ENCODE measurements at places on chromosomes 12 and 14. TPM values are rescaled to one million over a fixed set of nuclear protein-coding genes. Genes with fewer than 3 reads are reported as not detected.
A peak's percentile ranks its signal among the peaks of the same experiment; 100 is the strongest.

The SERPINA3 gene
- 4.0 TPM for total RNA-seq

The KLRK1 gene
- 141 TPM for total RNA-seq

- DNase-seq, result no peak
These were observed 1322.3 kb upstream of the SEL1L start for GRCh38 chr14:82855912-82856391.

GRCh38 chr14:95222870-95223398, 65.6 kb upstream of the DICER1 start:
- no peak for DNase-seq

The CEP170B gene
- total RNA-seq, result 5.4 TPM

- DNase-seq, result no peak
These were observed 34.0 kb upstream of the CLMN start for GRCh38 chr14:95353664-95354063.

The RNF34 gene
- total RNA-seq, result 94.5 TPM

DNA sequence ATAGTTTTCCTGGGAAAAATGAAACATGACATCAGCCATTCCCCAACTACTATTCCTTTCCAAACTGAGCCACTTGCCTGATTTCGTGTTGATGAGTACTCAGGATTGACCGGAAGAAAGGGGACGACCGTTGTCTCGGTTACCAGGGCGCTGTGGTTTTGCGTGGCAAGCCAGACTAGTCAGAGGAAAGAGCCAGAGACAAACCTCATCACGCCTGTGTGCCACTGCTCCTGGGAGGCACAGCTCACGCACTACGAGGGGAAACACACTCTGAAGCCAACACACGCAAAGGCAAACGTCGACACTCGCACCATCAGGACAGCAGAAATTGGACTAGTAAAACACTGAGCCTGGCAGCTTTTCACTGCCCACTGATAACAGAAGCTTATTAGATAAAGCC, 35.0 kb downstream of the GIT2 start:
- DNase-seq, result no peak

DNA sequence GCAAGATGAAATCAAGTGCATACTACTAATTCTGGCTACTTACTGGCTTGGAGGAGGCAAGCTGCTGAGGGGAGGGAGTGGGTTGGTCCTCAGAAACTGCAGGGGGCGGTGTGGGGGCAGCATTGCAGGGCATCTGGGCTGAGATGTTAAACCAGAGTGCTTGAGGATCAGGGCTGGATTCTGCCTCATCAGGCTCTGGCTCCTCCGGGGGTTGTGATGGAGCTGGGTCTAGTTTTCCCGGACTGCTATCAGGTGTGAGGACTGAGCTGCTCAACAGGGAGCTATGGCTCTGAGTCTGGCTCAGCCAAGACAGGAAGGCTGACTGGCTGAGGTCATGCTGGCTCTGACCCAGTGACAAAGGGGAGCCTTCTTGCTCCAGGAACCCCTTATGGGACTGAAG, 28.6 kb downstream of the BAZ2A start:
- DNase-seq, result peak; percentile 43

DNA sequence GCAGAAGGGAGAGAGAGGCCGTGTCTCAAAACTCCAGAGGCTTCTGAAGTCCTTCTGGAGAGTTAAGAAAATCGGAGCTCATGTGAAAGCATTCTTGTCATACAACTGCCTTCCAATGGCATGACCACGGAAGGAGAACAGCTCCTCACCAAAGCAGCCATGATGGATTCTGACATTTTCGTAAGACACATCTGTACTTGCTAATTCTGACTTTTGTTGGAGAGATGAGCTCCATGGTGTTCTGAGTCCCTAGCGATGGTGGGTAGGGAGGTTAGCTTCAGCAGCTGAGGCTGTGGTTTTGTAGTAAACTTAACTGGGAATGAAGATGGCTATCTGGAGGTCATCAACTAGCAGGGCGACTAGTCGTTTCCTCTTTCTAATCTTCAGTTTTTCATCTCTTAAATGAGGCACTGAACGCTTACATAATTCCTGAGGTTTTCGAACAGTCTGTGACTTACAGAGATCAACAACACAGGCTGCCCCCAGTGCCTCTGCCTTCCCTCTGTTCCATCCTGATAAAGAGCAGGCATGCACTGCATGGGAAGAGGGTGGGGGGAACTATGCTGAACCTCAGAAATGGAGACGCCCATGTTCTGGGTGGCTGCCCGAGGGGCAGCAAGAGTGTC, 28.6 kb upstream of the DICER1 start:
- DNase-seq, result no peak
